ENCODE measurements at places on chromosomes 11 and 22.

DNA sequence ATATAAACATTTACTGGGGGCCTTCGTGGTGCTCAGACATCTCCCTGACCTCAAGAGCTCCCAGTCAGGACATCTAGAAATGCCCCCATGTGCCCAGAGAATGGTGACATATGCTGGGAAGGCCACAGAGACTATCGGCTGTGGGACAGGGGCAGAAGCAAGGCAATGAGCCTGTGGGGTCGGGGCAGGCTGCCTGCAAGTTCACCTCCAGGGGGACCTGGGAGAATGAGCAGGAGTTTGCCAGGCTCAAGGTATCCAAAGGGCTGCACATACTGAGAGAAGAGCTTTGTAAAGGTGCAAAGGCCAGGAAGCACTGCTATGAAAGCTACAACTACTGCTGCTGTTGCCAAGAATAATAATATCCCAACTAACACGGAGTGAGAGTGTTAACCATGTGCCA, 233.9 kb downstream of the TENM4 start:
- no peak for DNase-seq

DNA sequence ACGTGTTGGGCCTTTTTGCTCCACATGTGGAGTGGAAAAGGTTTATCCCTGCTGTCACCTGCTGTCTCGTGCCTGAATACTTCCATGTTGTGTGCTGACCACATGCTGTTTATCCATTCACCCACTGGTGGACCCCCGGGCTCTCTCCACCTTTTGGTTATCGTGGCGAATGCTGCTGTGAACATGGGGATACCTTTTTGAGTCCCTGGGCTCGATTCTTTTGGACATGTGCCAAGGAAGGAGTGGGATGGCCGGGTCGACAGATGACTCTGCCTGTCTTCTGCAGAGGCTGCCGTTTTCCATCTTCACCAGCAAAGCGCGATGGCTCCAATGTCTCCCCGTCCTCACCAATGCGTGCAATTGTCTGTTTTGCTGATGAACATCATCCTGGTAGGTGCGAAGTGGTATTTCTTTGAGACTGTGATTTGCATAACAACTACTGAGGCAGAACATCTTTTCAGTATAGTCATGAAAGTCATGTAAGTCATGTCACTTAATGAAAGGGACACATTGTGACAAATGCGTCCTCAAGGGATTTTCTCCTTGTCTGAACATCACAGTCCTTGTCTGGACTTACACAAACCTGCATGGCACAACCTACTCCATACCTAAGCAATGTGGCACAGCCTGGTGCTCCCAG, 758.7 kb downstream of the BRD1 start:
- no peak for DNase-seq

DNA sequence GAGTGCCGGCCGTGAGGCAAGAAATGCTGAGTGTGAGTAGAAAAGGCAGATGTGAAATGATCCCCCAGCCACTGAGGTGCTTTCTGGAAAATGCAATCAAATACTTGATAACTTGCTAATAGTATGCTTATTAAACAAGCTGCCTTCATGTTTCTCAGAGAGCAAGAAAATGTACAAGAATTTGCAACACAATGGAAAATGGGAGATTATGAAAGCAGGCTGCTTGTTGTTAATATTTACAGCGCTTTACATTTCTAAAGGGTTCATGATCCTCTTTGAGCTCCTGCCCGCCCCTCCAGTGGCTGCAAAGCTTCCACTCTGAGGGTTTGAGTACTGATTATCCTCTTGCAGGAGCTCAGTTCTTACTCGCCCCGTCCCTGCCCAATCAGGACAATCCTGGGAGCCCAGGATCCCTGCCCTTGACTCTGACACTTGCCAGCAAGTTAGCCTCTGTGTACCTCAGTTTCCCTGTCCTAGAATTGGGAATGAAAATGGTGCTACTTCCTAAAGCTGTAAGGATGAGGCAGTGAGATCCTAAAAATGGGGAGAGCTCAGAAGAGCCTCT, 645.1 kb downstream of the TBC1D22A start:
- DNase-seq = no peak

- no peak for DNase-seq
Measured at GRCh38 chr11:1748636-1749394, 1.6 kb downstream of the IFITM10 start.

DNA sequence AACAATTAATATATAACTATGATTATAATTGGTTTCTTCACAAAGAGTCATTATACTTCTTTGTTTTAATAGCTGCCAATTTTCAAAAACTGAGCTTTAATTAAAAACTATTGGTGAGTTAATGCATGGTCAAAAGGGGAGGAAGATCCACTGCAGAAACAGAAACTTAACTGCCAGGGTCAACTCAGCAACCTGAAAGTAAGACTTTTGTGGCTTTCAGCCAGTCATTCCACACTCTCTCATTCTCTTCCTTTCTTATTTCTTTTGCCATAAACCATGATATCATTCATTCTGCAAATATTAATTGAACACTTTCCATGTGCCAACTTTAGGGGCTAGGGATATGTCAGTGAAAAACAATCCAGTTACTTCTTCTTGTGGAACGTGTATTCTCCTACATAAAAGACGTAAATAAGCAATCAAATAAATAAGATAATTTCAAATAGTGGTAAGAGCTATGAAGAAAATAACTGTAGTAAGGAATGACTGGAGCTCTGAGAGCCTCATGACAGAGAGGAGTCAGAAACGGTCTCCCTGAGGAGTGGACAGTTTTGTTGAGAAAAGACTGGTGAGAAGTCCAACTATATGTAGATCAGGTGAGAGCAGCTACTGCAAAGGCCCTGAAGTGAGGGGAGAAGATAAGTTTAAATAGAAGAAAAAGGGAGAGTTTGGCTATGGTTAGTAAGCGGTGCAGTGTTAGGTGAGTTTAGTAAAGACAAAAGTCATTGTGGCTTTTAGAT, 130.5 kb downstream of the GRIA4 start:
- DNase-seq = no peak

- DNase-seq = no peak
Measured at GRCh38 chr22:40107851-40108378, 69.8 kb upstream of the TNRC6B start.

GRCh38 chr11:2076441-2076840, 62.7 kb downstream of the IGF2 start:
- no peak for DNase-seq

DNA sequence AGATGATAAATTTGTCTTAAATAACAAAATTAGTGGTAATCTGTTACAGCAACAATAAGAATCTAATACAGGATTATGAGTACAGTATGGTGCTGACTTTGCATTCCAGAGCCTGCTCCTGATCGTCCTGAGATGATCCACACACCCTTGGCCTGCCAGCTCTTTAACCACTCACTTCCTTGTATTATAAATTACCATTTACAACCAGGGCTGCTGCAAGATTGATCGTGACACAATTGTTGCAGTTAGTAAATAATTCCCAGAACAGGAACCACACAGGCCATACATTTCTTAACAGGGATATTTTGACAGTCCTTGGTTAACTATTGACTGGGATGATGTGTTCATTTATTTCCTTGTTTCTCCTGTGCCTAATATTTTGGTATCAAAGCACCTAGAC, 3.8 kb upstream of the CBLIF start:
- no peak for DNase-seq

DNA sequence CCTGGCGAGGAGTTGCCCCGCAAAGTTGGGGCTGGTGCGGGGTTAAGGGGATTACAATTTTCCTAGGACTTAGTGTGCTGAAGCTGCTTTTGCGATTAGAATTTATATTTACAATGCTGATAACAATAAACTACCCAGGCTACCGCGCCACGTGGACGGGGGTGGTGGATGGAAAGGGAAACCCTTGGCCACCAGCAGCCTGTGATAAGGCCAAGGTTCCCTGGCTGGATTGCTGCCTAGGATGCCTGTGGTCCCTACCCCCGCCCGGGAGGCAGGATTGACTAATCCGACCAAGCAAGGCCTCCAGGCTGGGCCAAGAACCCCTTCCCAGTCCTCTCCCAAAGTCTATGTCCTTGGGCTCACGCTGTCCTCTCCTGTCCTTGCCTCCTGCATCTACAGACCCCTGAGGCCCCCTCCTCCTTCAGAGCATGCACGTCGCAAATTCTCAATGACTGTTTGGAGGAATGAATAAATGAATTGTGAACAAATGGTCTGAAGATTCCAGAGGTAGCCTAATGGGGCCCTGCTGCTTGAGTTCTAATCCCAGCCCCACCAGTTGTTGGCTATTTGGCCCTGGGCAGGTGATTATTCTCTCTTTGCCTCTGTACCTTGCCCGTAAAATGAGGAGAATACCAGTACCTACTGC, 7.6 kb upstream of the CHKA start:
- no peak for DNase-seq

DNA sequence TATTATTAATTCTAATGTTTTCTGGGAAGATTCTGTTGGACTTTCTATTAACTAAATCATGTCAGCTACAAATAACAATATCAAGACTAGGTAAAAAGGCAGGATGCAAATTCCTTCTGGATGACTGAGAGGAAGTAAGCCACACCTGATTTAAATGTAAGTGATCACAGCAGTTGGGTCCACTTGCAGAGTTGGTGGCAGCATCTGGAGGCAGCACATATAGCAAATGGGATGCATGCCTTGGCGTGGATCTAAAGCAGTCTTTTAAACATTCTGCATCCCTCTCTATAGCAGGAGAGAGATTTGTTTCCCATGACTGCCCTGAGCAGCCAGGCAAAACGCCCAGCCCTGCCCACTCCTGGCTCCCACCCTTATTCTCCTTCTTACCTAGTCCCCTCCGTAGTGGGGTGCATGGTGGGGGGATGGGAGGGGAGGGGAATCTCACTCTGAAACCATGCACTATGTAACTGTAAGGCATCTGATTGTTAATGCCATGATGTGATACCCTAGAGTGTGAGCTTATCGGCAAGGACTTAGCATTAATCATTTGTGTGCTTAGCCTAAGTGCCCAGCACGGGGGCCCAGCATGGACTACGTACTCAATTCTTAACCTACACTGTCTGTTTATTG, 130.3 kb downstream of the EFCAB6 start:
- DNase-seq = no peak

DNA sequence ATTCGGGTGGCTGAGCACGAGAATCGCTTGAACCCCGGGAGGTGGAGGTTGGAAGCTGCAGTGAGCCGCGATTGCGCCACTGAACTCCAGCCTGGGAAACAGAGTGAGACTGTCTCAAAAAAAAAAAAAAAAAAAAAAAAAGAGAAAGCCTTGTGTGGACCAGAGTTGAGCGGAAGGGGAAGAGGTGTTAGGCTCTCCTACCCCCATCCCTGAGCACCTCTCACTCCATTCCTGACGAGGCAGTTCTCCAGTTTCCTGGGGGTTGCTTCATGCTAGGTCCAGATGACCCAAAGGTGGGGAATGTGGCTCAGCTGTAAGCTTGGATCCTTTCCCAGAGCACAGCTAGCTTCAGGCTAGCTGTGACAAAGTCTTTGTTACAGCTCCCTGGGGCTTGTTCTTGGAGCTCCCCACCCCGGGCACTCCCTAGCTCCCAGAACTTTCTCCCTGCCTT, 8.8 kb upstream of the DNAL4 start:
- no peak for DNase-seq
